CD4-positive, alpha-beta T cell treated with Interleukin-17A for 1 hour (primary cell): ENCODE measurements at places on chromosomes 2 and 18.

- DNase-seq: no peak
These were observed 135.3 kb downstream of the PTGR3 start for GRCh38 chr18:75073654-75074053.

DNA sequence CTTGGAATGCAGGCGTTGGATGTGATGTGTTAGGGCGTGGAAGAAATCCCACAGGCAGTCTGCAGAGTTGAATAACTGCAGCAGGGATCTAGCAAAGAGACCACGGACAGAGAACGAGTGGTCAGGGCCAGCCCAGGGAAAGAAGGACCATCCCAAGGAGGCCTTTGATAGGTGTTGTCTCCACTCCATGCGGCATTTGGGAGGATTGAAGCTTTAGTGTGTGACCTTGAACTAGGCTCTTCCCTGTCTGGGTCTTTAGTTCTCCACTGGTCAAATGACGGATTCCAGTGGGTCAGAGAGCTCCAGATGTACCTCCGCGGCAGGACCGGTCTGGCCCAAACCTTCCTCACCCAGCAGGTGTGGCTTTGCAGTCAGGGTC, 18.4 kb downstream of the GREB1 start:
- DNase-seq: no peak

- no peak for DNase-seq
These were observed 115.2 kb downstream of the LIPG start for GRCh38 chr18:49677081-49677480.

GRCh38 chr2:27121906-27122305, 1.7 kb upstream of the ABHD1 start:
- DNase-seq: no peak

- no peak for DNase-seq
These were observed 261.6 kb upstream of the ZNF804A start for GRCh38 chr2:184336688-184337087.

DNA sequence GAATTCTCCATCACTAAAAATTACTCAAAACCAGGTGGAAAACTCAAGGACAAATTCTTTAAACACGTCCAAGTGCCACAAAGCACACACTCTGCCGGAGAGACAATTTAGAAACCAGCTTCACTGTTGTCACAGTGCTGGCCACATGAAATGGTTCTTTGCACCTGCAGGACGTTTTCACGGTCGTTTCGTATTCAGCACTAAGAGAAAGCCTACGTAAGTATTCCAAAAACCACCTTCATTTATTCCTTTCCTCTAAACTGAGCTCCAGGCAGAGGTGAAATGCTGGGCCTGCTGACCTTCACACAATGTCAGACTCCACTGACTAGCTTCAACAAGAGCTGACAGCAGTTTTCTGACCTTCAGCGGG, 680 bp downstream of the ATP5F1A start:
- peak; percentile 40 for DNase-seq

- DNase-seq: no peak
These were observed 14.2 kb downstream of the PIKFYVE start for GRCh38 chr2:208280234-208280633.

DNA sequence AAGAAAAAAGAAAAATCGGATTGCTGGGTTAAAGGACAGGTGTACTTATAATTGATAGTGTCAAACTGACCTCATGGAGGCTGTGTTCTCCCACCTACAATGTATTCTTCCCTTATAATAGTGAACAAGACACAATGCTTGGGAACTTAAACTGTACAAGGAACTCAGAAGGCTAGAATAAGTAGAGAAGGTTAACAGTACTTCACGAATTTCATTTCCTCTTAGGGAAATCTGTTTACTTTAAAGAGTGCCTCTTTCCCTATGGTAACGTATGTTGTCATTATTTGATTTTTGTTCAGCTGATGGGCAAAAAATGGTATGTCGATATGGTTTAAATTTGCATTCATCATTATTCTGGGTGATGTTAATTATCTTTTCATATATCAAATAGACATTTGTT, 9.2 kb upstream of the HK2 start:
- no peak for DNase-seq

DNA sequence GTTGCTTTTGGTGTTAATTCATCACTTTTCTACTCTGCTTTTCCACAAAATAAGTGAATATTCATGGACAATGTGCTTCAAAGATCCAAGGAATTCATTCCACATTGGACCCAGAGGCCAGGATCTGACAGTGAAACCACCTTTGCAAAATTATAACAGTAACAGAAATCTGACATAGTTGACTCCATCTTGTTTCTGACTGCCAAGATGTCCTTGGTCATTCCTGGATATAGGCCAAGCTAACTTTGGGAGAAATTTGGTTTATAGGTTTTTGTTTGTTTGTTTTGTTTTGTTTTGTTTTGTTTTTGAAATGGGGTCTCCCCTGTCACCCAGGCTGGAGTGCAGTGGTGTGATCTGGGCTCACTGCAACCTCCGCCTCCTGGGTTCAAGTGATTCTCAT, 10.3 kb downstream of the MPPE1 start:
- DNase-seq: no peak

GRCh38 chr2:172200495-172201085, 97.9 kb upstream of the DLX2 start:
- DNase-seq: peak; percentile 25

GRCh38 chr2:127610561-127610960, 35.4 kb upstream of the GPR17 start:
- DNase-seq: no peak

GRCh38 chr2:112841295-112842044, 4.9 kb upstream of the IL1B start:
- DNase-seq: no peak

- DNase-seq: peak; percentile 21
These were observed 88.6 kb upstream of the EML6 start for GRCh38 chr2:54634564-54635511.

DNA sequence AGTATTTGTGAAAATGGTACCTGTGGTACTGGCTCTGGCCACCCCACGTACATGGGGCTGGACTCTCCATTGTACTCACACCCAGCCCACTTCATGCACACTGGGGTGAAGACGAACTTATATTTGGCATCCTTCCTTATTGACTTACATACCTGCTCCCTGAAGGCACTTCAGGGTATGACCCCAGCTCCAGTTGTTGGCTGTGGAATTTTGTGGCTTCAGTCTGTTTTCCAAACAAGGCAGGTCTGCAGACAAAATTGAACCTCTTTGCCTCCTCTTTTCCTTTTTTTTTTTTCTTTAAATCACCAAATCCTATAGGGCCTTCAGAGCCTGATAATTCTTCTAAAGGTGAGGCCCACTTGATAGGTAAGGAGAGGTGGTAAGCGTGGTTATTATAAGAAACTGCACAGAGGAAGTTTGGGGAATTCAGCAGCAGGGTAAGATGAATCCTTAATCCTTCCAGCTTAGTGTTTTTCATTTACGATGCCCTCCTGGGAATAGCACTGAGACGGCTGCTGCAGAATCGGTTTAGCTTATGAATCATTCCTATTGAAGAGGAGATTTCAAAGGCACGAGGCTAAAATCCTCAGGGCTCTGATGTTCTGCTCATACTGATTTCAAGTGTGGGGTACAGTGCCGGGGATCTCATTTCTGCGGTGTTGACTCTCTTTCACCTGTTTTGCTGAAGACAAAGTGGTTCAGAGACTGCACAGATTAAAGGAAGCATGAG, 55.2 kb downstream of the KIF5C start:
- no peak for DNase-seq

- DNase-seq: no peak
These were observed 115.2 kb downstream of the ZNF236 start for GRCh38 chr18:76937597-76937996.

- DNase-seq: peak; percentile 59
These were observed at the start of gene SP5 for GRCh38 chr2:170715062-170715931. Gene SP5 (plus strand): TSS chr2:170715337. CDS start chr2:170715513, 176 bp downstream.

DNA sequence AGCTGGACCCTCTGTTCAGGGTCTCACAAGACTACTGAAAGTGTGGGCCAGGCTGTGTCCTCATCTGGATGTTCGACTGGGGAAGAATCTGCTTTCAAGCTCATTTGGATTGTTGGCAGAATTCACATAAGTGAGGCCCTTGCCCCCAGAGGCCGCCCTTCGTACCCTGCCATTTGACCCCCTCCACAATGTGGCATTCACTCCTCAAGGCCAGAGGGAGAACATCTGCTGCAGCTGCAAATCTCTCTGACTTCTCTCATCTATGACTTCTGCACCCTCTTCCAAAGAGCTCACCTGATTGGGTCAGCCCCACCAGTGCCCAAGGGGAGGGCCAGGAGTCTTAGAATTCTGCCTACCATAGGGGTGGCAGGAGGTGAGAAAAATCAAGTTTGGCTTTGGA, 3.9 kb upstream of the CNDP2 start:
- DNase-seq: no peak

DNA sequence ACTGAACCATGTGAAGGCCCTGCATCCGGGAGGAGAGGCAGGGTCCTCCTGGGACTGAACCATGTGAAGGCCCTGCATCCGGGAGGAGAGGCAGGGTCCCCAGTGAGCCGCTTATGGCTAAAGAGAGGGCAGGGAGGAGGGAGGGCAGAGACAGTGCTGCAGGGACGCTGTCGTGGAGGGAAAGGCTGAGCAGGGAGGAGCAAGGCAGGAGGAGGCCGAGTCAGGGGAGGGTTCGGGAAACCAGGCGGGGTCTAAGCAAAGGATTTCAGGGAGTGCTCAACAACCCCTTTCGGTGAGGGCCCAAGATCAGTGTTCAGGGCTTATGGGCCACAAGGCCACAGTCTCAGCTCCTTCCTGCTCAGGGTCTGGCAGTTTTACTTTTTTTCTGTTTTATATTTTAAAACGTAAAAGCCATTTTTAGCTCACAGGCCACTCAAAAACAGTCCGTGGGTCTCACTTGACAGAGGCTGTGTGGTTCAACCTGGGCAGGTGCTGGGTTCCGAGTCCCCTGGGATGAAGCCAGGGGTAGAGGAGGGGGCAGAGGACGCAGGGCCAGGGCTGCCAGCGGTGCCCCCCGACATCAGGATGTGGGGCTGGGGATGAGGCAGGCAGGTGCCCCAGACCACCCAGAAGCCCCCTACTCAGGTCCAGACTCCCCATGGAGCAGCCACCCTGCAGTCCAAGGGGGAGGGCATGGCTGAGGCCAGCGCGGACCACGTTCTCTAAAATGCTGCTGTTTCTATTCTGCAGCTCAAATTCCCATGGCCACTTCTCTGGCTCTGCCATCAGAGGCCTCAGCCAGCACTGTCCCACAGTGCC, 5.2 kb downstream of the TMEM18 start:
- no peak for DNase-seq

- DNase-seq: no peak
These were observed 124.2 kb upstream of the ZNF516 start for GRCh38 chr18:76619261-76619620.

DNA sequence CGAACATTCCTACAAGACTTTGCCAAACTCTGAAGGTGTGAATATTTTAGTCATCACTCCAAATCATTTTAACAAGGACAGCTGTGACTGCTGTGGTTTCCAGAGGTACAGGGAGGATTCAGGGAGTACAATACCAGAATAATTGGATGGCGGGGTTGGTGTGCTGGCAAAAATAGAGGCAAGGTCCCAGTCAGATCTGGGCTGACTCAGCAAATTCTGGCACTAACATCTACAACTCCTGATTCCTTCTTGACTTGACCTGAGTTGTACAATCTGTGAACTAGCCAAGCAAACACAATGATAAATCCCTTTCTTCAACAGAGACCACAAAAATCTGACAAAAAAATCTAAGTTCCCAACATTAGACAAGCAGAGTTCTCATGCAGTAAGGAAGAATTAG, 40.4 kb downstream of the RMP24 start:
- no peak for DNase-seq

DNA sequence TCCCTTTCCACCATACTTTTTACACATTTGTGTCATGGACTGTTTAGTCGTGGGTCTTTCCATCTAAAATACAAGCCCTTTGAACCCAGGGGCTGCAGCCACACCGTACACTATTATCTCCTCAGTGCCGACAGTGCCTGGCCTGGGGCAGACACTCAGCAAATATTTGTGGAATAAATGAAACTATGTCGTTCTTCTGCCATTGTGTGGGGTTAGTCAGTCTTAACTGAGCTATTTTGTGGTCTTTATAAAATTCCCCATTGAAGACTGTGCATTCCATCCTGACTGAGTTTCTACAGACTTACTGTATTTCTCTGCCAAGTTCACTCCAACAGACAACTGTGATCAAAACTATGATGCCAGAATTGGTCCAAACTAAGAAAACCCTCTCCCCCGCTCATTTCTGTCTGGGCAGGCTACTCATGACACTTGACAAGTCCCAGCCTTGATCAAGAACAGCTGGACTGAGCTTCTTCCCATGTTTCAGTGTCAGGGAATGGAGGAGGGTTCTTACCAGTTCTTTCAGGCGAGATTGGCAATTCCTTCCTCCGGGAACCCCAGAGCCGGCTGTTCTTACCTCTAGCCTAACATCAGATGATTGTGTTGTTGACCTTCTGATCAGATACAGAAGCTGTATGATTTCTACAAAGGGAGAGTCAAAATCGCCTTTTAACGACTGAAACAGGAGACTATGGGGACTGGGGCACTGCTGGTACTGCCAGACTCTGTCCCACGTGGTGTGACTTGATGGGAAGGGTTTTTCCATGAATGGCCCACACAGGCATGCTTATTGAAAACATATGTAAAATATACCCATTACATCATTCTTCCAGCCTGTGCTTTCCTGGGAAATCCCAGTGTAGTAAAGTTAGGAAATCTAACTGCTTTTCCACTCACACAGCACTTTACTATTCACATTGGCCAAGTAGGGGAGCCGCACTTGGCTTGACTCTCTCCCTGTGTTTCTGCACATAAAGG, 77.4 kb upstream of the NPAS2 start:
- no peak for DNase-seq

DNA sequence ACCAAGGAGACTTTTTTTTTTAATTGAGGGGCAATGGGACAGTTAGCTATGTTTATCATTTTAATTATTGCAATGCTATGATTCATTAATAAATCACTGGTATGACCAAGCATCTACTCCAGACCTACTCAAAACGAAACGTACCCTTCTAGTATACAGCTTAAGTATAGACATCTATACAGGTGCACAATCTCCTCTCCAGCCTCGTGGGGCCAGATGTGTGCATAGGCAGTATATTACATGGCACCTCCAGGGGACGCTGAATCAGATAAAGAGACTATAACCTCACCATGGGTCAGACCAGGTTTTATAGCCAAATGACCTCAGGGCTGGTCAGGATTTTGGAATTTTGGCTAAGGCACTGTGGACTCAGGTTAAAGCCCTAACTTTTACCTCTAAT, 86.6 kb downstream of the SS18 start:
- DNase-seq: no peak

- DNase-seq: no peak
These were observed 684.6 kb upstream of the ID2 start for GRCh38 chr2:7997279-7997678.

GRCh38 chr2:170017860-170018532, 160.0 kb upstream of the MYO3B start:
- no peak for DNase-seq

- no peak for DNase-seq
These were observed 87.1 kb downstream of the PXDN start for GRCh38 chr2:1656961-1657841.

- no peak for DNase-seq
These were observed 23.6 kb downstream of the KCNE4 start for GRCh38 chr2:223075301-223076270.

- peak; percentile 45 for DNase-seq
These were observed 123.7 kb downstream of the ALPK2 start for GRCh38 chr18:58505181-58505580.
